Naive B cell (primary cell): ENCODE measurements at places on chromosomes 11 and 22.
A peak's percentile ranks its signal among the peaks of the same experiment; 100 is the strongest.

GRCh38 chr11:107494055-107494454 is 36.4 kb upstream of the CWF19L2 start:
- no peak for DNase-seq

DNA sequence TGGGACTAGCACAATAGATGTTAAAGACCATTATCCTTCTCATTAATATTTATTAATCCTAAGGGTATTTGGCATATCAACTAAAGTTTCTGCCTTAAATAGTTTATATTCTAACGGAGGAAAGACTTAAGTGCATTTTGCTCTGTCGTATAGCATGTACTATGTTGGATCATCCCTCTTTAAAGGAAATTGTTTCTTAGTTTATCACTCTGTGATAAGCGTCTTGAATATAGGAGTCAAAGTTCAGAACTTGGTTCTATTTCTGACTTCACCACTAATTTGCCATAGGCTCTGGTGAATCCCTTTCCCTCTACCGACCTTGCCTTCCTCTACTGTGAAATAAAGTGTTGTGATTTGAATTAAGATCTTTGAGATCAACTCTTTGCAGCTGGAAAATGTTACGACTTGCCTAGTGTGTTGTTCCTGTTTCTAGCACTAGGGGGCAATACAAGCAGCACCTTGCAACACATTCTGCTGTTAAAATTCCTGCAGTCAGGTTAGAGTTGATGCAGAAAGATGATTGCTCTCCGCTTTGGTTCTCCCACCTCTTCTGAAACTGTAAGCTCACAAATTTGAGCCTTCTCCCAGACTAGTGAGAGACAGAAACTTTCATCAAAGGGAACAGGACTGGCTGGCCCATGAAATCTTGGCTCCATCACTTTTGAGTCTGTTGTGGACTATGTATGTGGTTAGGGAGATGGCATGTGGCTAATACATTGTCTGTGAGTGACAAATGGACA is 27.8 kb upstream of the ZNRF3 start:
- peak; percentile 54 for DNase-seq

GRCh38 chr22:32697331-32697995 is 104.0 kb upstream of the TIMP3 start:
- no peak for DNase-seq

DNA sequence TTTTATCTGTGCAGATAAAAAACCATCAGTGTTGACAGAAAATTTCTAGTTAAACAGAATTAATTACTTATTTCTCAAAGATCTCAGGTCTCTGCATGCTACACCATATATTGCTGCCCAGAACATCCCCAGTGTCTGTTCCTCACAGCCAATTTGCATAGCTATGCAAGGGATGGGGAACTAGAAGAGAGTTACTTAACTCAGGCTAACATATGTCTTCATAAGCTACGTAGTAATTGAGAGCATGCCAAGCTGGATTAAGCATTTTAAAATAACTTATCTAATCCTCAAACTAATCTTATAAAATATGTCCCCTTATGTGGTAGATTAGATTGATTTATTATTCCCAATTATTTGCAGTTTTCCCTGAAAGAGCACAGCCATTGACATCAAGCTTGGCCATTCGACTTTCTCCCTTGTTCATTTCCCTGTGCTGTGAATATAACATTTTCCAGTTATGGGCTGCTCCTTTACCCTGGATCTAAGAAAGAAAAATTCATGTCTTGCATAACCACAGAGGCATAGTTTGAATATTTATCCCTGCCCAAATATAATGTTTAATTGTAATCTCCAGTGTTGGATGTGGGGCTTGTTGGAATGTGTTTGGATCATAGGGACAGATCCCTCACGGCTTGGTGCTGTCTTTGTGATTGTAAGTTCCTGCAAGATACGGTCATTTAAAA is 69.1 kb downstream of the C11orf87 start:
- no peak for DNase-seq

GRCh38 chr11:133713844-133714243 is 131.5 kb downstream of the SPATA19 start:
- DNase-seq: no peak

DNA sequence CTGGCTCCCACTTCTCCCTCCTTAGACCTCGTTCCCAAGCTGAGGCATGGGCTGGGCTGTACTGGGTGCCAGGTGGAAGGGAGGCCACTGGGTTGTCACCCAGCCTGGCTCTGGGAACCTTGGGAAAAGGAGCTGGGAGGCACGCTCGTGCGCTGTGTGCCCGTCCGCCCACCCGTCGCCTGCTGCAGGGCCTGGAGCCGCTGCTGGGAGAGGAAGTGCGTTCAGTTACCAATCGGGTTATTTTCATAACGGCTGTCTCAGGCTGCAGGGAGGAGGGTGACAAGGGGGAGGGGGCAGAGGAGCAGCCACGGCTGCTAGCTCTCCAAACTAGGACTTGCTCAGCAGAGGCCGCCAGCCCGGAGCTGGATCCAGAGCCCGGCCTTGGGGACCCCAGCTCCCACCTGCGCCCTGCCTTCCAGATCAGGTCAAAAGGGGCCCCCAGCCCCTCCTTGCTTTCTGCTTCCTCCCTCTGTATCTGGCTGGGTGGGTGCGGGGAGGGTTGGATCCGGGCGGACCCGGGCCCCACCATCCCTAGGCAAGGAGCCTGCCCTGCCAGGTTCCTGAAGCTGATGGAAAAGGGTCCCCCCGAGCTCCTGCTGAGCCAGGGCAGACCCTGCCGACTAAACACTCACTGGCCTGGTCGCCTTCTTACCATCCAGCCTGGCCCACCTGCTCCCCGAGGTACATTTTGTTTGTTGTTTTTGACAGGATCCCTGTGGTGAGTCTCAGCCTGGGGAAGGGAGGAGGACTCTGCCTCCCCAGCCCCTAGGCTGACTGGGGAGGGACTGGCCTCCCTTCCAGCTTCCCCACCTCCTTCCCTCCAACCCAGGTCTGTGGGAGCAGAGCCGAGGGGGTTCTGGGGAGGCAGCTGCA is 14.3 kb downstream of the DGKZ start:
- peak; percentile 47 for DNase-seq

DNA sequence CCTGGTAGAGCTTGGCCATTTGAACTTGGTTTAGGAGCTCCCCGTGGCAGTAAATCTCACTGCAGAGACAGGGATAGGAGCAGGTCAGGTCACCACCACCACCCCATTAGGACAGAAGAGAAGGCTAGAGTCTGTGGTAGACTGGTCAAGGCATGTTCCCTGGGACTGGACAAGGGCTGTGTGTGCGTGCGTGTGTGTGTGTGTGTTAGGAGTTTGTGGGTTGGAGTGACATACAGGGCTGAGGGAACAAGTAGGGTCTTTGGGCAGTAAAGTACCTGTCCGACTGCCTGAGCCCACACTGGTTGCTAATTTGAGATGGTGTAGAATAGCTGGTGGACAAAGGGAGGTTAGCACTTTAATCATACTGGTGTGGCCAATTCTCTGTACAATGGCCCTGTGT is 16.1 kb downstream of the TREH start:
- DNase-seq: no peak

GRCh38 chr22:47001288-47001687 is 238.8 kb downstream of the TBC1D22A start:
- no peak for DNase-seq

DNA sequence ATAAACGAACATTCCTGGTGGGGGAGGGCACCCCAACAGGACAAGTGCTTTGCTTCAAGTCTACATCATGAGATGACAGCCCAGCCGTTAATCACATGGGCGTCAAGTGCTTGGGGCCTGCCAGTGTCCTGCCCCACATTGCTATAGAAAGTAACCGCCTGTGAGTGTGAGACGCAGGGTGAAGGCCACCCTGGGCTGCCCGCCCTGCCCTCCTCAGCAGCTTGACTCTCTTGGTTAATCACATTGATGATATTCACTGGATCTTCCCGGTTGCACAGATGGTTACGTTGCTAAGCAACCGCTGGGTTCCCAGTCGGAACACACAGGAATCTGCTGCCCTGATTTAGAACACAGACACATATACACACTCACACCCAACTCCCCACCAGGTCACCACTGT is 79.3 kb downstream of the CTTN start:
- no peak for DNase-seq

- DNase-seq: no peak
Measured at GRCh38 chr11:87260811-87261210, 223.1 kb downstream of the TMEM135 start.

GRCh38 chr11:95714843-95715776 is 74.5 kb downstream of the FAM76B start:
- DNase-seq: no peak

DNA sequence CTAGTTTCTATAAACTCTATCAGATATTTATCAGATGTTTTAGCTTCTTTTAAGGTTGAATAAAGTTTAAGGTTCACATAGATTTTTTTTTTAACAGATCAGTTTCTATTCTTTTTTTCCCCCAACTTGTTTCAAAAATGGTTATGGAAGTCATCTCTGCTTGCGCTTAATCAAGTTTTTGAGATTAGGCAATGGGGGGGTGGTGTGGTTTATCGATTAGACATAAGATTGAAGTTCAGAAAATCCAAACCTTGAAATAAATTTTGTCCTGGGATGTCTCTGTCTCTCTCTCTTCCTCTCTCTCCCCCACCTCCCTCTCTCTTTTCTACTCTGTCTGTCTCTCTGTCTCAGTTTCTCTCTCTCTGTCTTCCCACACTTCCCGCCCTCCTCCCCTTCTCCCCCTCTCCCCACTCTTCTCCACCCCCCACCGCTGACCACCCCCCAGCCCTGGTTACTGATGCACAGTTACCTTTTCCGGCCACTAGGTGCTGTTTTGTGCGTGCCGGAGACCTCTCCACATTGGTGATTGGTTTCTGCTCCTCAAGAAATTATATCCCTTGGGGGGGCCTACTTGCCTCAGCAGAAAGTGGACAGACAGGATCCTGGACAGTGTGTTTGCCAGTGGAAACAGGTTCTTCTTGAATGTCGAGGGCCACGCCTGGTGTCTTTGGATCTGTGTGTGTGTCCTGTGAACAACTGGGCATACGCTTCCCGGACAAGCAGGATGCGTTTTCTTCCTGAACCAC is 29.7 kb upstream of the ANO1 start:
- DNase-seq: no peak

DNA sequence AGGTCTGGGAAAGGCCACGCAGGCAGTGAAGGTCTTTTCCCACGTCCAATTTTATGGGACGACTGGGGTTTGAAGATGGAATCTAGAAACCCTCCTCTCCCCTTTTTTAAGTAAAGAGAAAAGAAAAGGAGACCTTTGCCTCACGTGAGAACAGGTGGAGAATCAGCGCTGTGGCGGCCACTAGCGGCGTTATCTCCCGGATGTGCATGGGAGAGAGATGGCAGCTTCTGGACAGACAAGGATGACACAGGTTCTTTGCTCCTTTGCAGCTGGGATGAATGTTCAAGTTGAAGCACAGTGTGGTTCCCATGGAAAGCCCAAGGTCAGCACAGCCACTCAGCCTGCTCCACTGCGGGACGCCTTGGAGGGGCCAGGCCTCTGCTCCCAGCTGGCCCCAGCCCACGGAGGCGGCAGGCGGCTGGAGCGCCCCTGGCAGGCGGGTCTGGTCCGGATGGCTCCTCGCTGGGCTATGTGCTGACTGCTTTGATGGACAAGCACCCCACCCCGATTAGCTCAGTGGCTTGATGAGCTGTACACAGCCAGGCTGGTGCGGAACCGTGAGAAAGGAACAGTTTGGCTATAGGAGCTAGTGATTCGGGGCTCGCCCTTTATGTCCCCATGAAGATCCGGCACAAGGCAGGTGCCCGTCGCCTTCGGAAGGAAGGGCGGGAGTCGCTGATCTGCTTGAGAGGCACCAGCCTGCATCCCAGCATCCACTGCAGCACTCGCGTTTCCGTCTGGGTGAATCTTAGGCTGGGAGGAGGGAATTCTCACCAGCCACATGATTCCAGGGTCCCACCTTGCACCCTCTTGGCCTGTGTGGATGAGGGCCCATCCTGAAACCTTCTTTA is 14.5 kb upstream of the BID start:
- no peak for DNase-seq

- no peak for DNase-seq
Measured at GRCh38 chr22:19843107-19843856, 11.4 kb downstream of the GNB1L start.

GRCh38 chr11:35619116-35619854 is 1.0 kb downstream of the FJX1 start:
- peak; percentile 24 for DNase-seq

DNA sequence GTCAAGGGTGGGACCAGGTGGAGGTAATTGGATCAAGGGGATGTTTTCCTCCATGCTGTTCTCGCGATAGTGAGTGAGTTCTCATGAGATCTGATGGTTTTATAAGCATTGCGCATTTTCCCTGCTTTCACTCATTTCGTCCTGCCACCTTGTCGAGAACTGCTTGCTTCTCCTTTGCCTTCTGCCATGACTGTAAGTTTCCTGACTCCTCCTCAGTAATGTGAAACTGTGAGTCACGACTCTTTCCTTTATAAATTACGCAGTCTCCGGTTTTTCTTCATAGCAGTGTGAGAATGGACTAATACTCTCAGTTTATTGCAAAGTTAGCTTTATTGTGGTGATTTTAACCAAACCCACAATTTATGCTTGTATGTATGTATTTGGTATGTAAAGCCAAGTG is 878.5 kb upstream of the ANO3 start:
- DNase-seq: no peak

DNA sequence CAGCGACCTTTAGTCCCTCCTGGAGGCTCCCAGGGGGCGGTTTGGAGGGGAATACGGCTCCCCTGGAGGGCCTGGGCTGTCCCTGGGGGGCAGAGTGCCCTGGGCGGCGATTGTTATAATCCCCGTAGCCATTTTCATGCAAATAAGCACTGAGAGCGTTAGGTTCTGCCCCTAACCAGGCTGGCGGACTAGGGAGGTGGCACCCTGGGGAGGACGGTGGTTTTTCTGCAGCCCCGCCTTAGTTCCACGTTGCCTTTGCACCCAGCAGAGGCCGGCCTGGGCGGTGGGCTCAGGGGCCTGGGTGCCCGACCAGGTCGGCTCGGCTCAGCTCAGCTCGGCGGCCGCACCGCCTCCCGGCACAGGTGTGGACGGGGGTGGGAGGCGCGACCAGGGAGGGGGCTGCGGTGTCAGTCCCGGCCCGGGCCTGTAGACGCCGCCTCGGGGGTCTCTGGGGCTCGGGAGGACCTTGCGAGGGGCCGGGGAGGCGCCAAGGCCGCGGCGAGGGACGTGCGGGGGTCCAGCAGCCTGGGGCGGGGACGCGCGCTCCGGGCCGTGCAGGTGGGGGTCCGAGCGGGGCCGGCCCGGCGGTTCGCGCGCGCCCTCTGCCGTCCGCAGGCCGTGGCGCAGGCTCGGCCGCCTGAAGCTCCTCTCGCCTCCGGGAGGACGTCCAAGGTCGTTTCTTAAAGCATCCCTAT is 2.3 kb upstream of the DUSP8 start:
- peak; percentile 74 for DNase-seq

DNA sequence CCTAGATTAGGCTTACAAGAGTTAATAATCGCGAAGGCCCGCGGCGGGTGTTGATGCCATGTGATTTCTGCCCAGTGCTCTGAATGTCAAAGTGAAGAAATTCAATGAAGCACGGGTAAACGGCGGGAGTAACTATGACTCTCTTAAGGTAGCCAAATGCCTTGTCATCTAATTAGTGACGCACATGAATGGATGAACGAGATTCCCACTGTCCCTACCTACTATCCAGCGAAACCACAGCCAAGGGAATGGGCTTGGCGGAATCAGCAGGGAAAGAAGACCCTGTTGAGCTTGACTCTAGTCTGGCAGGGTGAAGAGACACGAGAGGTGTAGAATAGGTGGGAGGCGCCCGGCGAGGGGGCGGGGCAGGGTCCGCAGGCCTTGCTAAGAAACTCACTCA is 65.5 kb downstream of the AAMDC start:
- DNase-seq: no peak
